ENCODE measurements at places on chromosomes 11 and 22.

DNA sequence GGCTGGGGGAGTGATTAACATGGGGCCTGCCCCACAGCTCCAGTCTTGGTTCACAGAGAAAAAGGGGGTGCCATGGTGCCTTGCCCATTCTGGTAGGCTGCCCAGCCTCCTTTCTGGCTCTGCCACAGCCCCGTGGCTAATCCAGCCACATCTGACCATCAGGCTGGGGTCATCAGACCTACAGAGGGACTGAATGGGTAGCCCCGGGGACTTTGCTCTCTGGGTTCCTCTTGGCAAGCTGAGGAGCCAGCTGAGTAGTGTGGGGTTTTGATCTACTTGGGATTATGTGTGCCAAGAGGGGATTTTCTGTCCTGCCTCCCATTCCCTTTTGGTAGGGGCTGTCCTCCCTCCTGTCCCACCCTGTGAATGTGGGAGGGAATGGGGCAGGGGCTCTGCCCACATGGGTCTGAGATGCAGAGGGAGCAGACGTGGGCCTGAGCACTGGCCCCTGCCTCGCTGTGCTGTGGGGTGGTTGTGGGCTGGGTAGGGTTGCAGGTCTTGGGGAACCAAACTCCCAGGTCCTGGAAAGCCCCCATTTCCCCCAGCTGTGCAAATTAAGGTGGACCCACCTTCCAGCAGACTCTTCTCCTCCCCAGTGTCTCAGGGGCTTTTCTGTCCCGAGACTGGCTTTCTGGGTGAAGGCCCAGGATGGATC, 32.0 kb downstream of the CD82 start:
- DNase-seq: no peak

DNA sequence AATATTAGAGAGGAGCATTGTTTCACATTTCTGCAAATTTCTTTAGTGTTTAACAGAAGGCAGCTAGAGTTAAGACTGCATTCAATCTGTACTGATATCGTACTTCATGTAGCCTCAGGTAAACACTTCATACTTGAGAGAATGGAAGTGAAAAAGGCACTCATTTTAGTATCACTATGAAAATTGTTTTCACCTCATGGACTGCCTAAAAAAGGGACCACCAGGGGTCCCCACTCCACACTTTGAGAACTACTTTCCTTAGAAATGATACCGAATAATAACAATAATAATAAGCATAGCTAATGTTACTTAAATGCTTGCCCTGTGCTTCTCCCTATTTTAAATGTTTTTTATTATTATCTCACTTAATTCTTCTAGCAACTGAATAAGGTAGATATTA, 95.1 kb downstream of the BLID start:
- DNase-seq: no peak

GRCh38 chr11:61380884-61381283, 11.5 kb upstream of the TMEM216 start:
- no peak for DNase-seq

DNA sequence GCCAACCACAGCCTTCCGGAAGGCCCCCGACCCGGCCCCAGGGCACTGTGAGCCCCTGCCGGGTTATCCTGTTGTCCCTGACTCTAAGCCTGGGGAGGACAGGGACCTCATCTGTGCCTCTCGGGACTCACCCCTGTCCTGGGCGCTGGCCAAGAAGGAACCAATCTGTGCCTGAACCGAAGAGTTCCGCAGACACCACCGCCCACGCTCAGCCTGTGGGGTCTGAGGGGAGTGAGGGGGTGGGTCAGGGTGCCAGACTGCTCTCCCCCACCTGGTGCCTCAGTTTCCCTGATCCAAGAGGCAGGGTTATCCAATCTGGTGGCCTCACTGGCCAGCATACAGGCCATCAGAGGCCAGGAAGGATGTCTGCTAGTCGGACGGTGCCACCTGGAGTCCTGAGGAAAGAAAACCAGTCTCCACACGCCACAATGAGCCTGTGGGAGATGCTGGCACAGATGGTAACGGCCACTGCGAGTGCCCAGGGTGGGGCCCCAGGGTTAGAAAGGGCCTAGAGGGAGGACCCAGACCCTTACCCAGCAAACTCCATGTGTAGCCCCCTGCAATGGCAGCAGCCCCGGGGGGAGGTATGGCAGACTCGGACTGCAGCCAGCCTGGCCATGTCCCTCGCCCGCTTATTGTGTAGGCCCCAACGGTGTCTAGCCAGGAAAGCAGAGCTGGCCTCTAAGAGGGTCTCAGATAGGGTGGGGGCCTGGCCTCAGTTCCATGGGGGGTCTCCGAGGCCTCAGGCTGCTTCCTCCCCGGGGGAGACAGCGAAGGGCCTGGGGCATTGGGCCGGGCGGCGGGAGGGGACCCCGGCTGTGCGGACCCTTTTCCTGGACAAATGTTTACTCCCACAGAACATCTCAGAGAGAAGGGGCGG, 827 bp upstream of the TNNT3 start:
- DNase-seq: no peak

GRCh38 chr11:128765571-128766549, 72.0 kb downstream of the FLI1 start:
- DNase-seq: no peak

- no peak for DNase-seq
Measured at GRCh38 chr22:39690881-39691605, 120.5 kb downstream of the CACNA1I start.

DNA sequence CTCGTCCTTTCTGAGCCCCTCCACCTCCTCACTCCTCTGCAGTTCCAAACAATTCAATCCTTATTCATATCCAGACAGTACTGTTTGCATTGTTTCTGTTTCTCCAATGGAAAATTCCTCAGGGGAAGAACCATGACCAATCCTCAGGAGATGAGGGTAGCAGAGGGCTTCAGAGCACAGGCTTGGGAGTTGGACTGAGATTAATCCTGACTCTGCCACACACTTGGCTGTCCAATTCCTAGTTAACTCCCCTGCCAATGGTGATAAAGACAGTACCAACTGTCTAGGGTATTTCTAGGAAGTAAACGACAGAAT, 58.0 kb downstream of the MICAL3 start:
- no peak for DNase-seq

DNA sequence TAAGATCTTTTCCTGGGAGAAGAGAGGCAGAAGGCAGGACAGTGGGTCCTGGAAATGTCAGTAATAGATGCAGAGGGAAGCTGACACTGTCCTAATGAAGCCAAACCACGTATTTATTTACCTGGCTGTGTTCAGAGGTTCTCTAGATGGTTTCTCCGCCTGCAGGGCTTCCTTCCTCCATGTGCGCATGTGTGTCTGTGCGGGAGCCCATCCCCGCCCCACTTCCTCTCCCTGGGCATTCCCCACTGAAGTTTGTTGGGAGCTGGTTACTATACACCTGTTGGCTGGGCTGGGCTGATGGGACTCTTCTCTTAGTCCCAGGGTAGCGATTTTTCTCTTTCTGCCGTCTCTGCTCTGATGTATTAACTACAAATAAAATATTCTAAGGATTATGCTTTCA, 204.9 kb upstream of the TBCEL start:
- DNase-seq: no peak

GRCh38 chr22:33110562-33111163, 52.5 kb upstream of the SYN3 start:
- no peak for DNase-seq

GRCh38 chr11:117686711-117687110, 110.3 kb downstream of the DSCAML1 start:
- DNase-seq: no peak

DNA sequence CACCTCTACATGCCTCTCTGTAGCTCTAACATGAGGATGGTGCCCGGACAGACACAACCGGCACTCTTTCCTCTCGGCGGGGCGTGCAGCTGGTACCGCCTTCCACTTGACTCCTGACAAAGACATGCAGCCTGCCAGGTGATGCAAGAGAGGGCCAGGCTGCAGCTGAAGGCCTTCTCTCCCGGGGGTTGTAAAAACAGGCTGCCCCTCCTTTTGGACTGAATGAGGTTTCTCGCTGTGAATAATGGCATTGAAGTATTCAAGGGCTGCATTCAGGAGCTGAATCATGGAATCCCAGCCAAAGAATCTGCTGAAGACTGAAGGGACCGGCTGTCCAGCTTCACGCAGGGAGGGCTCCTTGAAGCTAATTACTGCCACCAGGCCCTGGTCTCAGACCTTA, 110.9 kb downstream of the GALNT18 start:
- DNase-seq: peak; percentile 86

All from NCI-H1417 treated with DMSO at 0.1 percent for 48 hours (cell line).